Smooth muscle cell of bladder (primary cell): ENCODE measurements at places on chromosomes 6 and 20. TPM values are rescaled to one million over a fixed set of nuclear protein-coding genes. Genes with fewer than 3 reads are reported as not detected.

The HEY2 gene
- not detected in 2 replicates for total RNA-seq

The SLC17A1 gene
- not detected in 2 replicates for total RNA-seq

The DNAH8 gene
- 0.09 TPM in 1 of 2 replicates, not detected in the other for total RNA-seq

The OR12D3 gene
- total RNA-seq, result not detected in 2 replicates

The HCRTR2 gene
- total RNA-seq, result not detected in 2 replicates

The SLC35B2 gene
- total RNA-seq, result 95.9 and 114 TPM in 2 replicates

The ETV7 gene
- 0.83 and 0.85 TPM in 2 replicates for total RNA-seq

The BMP6 gene
- total RNA-seq, result 29.0 and 70.7 TPM in 2 replicates

The HLA-DRB1 gene
- total RNA-seq, result not detected in 2 replicates

The BAG2 gene
- 28.2 and 35.7 TPM in 2 replicates for total RNA-seq

The CALHM5 gene
- 8.0 and 8.7 TPM in 2 replicates for total RNA-seq

The FAM83D gene
- total RNA-seq, result 2.0 and 2.3 TPM in 2 replicates

The ZBP1 gene
- total RNA-seq, result under 0.01 TPM in 1 of 2 replicates, not detected in the other

The PAX1 gene
- not detected in 2 replicates for total RNA-seq

The C6orf132 gene
- total RNA-seq, result 0.46 and 0.71 TPM in 2 replicates

The BPIFB4 gene
- total RNA-seq, result not detected in 2 replicates
